Urothelium cell line (cell line): ENCODE measurements at places on chromosomes 1 and 21.

GRCh38 chr1:98201666-98202081 lies 280.8 kb upstream of the DPYD start:
- DNase-seq: no peak

DNA sequence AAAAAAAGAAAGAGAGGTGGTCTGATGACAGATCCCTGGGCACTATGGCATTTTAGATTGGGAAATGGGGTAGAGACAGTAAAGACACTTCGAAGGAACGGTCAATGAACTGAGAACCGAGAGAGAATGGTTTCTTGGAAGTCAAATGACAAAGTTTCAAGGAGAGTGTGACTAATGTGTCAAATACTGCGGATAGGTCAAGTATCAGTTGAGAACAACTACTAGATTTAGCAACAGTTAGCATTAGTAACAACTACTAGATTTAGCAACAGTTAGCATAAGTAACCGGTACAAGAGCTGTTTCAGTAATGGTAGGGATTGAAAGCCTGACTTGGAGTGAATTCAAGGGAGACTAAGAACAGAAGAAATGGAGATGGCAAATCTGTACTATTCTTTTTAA lies 35.0 kb downstream of the UROD start:
- DNase-seq: no peak

DNA sequence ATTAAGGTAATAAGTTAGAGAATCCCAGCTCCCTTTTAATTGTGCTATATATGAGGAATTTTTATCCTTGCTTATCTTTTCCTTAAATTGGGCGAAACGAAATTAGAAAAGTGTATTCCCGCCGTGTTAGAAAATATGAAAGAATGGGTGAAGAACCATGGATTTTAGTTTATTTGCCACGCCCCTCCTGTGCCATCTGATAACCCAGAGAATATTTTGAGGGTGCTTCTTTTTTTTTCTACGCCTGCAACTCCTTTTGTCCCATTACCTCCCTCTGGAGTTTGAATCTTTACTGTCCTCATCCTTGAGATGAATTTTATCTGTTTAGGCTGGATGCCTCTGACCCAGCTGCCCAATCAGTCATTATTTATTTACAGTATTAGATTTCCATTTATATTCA lies 1.6 kb downstream of the TLCD4 start:
- no peak for DNase-seq

DNA sequence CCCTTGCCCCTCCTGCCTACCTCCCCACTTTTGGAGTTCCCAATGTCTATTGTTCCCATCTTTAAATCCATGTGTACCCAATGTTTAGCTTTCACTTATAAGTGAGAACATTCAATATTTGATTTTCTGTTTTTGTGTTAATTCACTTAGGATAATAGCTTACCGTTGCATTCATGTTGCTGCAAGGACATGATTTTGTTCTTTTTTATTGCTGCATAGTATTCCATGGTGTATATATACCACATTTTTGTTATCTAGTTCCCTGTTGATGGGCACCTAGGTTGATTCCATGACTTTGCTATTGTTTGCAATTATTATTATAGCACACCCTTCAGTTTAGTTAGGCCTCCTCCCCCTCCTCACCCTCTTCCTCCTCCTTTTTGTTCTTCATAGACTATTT lies 33.5 kb upstream of the ADAR start:
- no peak for DNase-seq

GRCh38 chr1:93668951-93669350 lies 12.7 kb downstream of the BCAR3 start:
- no peak for DNase-seq

GRCh38 chr1:3564921-3565831 lies 46.1 kb downstream of the MEGF6 start:
- DNase-seq: peak; percentile 51

DNA sequence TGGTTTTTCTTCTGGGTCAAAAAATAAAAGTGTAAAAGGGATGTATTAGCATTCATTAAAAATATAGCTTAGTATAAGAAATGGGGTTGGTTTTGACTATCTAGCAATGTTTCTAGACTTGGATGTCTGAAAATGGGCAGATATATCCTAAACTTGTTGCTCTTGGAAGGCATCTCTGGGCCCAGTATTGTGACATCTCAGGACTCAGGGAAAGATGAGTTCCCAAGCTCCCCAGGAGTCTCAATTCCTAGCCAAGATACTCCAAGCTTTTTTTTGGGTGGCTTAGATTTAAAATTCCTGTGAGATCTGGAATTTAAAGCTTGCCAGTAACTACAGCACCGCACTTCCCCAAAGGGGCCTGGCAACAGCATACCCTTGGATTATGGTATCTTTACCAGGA lies 11.5 kb upstream of the HSD17B7 start:
- no peak for DNase-seq

DNA sequence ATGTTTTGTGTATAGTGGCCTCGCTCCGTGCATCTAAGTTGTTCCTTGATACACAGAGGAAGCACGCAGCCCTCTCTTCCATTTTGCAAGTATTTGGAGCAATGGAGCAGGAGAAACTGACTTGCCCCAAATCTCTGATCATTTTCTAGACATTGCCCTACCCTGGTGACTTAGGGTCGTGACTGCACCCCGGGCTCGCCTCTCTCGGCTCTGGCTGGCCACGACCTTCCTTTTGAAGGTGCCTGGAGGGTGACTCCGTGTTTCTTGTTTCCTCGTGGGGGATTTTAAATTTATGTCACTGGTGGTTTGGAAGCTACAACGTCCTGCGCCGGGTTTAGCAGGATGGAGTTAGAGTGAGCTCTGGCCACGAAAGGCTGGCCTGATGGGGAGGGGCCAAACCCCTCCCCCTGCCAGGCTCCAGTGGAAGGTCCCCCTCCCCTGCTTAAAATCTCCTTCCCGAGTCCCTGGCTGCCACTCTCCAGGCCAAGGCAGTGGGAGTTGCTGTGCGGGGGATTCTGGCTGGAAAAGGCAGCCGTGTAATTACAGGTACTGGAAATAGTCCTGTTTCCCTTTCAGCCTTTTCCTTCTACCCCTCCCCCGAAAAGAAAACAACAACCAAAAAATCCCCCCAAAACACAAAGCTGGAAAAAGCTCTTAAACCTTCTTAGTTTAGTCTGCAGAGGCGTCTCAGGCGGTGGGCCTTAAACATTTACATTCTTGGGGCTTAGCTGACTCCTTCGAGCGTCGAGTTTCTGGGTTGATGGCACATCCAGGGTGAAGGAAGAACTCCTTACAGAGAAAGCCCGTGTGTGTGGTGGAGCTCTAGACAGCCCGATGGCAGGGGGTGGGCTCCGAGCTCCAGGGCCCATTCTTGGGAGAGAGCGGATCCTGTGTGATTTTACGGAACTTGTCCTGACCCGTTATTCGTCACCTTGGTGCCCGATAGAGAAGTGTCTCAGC lies 28.1 kb downstream of the SPSB1 start:
- no peak for DNase-seq

- DNase-seq: peak; percentile 75
These were observed 16.6 kb upstream of the LEMD1 start for GRCh38 chr1:205438213-205439158.

- no peak for DNase-seq
These were observed 217.9 kb upstream of the VAMP3 start for GRCh38 chr1:7553042-7553690.

DNA sequence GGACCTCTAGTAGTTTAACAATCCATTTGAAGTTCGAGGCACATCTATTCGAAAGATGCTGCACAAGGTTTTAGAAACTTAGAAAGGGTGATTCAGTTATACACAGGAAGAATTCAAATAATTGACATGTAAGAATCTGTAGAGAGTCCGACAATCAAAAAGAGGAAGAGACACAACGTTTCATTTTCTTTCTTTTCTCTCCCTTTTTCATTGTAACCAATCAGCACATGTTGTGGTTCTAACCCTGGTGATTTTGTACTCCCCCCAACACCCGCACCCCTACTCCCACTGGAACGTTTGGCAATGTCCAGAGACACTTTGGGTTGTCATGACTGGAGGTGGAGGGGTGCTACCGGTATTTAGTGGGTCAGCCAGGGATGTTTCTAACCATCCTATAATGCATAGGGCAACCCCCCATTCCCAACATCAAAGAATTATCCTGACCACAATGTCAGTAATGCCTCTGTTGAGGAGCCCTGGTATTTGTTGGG lies 4.9 kb downstream of the TGFB2 start:
- no peak for DNase-seq

DNA sequence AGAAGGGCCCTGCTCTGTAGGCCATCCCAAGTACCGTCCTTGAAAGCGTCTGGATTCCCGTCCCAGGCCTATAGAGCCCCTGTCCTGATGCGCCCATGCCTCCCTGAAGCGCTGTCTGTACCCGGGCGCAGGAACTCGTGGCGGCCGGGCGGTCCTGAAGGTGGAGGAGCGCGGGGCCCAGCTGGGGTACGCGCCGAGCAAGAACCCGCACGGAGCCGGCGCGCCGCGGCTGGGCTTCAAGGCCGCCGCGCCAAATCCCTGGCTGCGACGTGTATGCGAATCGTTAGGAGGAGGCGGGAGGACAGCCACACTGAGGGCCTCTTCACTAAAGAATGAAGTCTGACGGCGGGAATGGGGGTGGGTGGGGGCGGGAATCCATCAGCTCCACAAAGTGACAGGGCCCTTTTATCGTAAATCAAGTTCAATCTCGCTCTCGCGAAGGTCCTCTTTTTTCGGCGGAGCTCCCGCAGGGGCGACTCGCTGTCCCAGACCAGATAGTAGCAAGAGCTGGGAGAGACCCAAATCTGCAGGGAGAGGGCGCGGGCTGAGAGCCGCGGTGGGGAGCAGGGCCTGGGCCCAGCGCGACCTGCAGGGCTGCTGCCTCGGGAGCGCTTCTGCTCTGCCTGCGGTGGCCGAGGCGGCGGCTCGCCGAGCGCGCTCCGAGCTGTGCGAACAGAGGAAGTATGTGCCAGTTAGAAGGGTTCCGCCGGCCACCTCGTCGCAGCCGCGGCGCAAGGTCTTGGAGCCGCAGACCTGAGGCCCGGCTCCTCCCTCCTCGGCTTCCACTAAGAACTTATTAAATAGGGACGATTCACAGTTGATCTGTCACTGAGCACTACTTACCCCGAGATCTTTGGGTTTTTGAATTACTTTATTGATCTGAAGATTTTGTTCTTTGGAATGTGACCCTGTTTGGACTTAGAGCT lies 10.4 kb downstream of the BARHL2 start:
- DNase-seq: no peak

DNA sequence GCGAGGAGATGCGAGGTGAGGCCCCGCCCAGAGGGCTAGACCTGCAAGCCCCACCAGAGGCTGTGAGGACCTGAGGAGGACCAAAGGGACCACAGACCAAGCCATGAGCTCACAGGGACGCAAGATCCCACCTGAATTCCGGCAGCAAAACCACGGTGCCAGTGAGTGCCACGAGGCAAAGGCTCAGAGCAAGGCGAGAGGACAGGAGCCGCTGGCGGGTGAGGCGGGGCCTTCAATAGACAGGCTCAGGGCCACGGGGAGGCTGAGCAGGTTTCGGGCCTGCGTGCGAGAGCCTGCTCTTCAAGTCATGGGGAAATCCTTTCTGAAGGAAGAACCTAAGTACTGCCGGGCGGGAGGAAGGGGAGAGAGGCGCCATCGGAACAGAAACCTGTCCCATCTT lies 7.1 kb upstream of the TMEM240 start:
- no peak for DNase-seq

GRCh38 chr1:226882187-226882586 lies 11.8 kb downstream of the PSEN2 start:
- DNase-seq: no peak

GRCh38 chr1:22174446-22175220 lies 31.7 kb upstream of the WNT4 start:
- DNase-seq: no peak

DNA sequence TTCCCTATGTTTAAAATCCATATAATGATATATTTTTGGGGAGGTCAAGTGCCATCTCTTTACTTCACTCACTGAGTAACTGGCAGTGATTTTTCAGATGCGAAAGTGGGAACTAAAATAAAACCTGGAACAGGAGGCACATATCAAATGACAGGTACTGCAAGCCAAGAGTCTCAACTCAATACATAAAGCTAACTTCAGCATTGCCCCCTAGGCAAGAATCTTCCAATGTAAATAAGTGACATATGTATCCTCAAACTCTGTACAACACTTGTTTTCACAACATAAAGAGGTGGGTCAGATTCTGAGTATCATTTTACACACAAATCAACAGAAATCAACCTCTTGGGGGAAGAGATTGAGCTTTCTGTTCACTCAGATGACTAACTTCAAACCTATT lies 18.1 kb downstream of the DCAF8 start:
- no peak for DNase-seq

- no peak for DNase-seq
These were observed 3.5 kb upstream of the ACBD6 start for GRCh38 chr1:180505732-180506335.

GRCh38 chr1:202713110-202713509 lies 2.9 kb upstream of the SYT2 start:
- DNase-seq: no peak

DNA sequence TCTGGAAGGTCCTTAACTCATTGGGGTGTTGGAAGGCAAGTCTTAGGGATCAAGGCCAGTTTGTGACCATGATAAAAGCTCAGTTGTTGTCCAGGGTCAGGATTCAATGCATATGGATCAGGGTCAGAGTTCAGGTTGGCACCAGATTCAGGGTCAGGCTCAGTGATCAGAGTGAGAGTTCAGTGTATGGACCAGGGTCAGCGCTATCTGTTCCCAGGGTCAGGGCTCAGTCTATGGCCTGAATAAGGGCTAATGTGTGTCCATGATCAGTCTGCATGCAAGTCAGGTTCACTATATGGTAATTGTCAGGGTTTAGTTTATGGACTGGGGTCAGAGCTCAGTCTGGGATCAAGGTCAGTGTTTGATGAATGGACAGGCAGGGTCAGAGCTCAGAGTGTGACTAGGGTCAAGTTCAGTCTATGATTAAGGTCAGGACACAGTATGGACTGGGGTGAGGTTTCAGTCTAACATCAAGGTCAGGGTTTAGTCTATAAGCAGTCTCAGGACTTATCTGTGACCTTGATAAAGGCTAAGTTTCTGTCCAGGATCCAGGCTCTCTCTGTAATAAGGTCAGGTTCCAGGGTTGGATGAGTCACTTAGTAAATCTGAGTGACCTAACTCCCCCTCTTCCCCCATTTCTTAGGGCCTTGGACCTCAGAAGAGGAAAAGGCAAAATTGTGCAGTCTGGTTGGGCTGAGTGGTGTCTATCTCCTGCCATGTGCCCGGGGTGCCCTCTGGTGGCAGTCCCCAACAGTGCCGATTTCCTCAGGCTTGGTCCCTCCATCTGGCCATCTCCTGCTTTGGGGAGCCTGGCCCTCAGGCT lies 23.8 kb downstream of the KNCN start:
- peak; percentile 86 for DNase-seq

- DNase-seq: no peak
These were observed 66.6 kb downstream of the CD34 start for GRCh38 chr1:207844371-207844770.

- peak; percentile 40 for DNase-seq
These were observed 14.7 kb downstream of the TFF2 start for GRCh38 chr21:42336054-42336453.

DNA sequence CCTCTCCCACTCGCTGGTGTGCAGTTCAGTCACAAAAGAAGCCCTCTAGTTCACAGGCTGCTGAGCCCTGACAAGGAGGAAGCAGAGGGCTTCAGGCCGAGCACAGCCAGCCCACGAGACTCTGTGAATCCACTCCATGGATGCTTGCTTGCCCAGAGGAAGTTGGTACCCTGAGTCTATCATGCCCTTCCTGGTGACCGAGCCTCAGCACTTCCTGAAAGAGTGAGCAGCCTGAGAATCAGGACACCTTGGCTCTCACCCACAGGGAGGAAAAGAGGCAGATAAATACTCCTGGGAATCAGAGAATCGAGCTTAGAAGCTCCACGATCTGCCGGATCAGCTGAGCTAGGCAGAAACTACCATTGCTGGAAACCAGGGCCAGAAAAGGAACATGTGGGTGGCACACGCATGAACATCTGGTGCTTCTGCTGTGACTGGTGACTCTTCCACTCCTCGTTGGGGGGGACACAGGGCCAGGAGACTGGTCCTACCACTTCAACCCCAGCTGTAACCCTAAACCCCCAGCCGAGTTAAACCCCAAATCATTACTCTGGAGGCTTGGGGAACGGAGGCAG lies 376.3 kb upstream of the CAMK1G start:
- no peak for DNase-seq
